Inflammatory macrophage treated with lipopolysaccharide for 4 hours (primary cell): ENCODE measurements at places on chromosomes 1 and 21.

- no peak for DNase-seq
Observed at GRCh38 chr1:66729119-66729518, 23.1 kb upstream of the DYNLT5 start.

DNA sequence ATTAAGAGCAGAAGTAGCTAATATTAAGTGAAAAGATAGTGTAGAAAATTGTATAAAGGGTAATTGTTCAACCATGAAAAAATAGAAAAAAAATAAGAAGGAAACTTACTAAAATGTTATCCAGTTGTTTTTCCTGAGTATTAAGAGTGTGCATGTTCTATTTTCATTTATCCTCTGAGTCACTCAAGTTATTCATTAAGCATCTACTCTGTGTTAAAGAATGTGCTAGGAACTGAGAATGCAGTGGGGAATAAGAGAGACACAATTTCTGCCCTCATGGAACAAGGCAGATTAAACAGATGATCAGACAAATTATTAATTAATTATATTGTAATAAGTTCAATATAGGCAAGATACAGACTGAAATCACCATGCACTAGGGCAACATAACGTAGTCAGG, 10.8 kb upstream of the PIGK start:
- DNase-seq = no peak

DNA sequence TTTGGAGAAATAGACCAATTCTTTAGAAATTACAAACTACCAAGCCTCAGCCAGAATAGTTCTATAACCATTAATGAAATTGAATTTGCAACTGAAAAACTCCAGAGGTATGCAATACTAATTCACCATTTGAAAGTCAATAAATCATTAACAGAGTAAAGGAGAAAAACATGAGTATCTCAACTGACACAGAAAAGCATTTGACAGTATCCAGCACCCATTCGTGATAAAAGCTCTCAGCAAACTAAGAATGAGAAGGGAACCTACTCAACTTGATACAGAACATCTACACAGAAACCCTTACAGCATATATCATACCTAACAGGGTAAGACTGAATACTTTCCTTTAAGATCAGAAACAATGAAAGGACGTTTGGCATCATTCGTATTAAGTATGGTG, 54.3 kb downstream of the ST6GALNAC5 start:
- no peak for DNase-seq

DNA sequence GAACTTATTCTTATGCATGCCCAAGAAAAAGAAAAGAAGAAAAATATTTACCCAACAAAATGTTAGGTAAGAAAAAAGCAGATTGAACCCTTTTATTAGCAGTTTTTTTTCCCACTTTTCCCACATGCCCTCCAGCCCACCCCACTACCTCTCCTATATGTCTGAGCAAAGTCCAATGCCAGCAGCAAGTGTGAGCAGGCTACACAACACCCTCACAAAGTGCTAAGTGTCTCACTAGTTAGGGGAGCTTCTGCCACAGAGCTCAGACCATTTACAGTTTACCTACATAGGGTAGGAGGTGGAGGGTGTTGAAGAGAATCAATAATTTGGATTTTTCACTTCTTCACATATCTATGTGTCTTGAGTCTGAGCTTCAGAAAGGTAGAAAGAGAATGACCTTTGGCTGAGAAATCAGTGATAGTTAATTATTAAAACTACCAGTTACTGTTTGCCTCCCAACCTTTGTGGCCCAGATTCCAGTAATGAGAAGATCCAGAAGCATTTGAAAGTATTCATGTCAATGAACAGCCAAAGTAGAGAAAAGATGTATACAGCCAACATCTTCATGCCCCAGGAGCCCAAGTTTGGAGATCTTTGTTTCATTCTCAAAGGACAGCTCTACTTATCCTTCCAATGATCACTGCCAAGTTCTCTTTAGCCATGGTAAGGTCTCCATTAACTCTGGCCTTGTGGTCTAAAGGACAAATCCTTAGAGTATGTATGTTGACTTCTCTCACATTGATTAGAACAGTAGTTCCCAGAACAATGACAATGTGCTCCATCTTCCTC, 26.2 kb downstream of the OR10J5 start:
- no peak for DNase-seq

- DNase-seq = no peak
Observed at GRCh38 chr21:35641271-35642016, 418.9 kb downstream of the SETD4 start.

- DNase-seq = no peak
Observed at GRCh38 chr1:205601205-205601604, 30.6 kb downstream of the ELK4 start.

- peak; percentile 82 for DNase-seq
Observed at GRCh38 chr21:14567331-14568279, 21.5 kb upstream of the SAMSN1 start.

- no peak for DNase-seq
Observed at GRCh38 chr1:225914391-225914790, 9.7 kb downstream of the PYCR2 start.

- peak; percentile 50 for DNase-seq
Observed at GRCh38 chr1:151157067-151157531, 650 bp downstream of the TNFAIP8L2 start.

GRCh38 chr1:147492207-147492606, 49.1 kb upstream of the BCL9 start:
- DNase-seq = no peak

- peak; percentile 33 for DNase-seq
Observed at GRCh38 chr1:8987881-8988617, 38.2 kb downstream of the SLC2A7 start.

DNA sequence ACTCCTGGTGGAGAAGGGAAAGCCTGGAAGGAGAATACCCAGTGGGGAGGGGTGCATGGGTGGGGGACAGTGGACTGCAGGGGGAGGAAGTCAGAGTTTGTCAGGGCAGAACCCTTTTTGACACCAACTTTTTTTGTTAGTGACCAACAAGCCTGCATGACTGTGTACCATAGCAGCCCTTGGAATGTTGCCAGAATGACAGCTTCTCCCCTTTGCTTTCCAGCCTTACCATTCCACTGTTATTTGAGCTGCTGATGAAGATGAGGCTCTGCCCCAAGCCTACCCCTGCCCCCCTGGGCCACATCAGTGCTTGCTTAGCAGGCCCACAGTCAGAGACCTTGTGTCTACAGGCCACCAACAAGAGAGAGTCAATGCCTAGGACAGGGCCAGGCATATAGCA, 341.2 kb downstream of the HHAT start:
- DNase-seq = no peak

- no peak for DNase-seq
Observed at GRCh38 chr1:198880397-198880796, 241.6 kb downstream of the PTPRC start.

DNA sequence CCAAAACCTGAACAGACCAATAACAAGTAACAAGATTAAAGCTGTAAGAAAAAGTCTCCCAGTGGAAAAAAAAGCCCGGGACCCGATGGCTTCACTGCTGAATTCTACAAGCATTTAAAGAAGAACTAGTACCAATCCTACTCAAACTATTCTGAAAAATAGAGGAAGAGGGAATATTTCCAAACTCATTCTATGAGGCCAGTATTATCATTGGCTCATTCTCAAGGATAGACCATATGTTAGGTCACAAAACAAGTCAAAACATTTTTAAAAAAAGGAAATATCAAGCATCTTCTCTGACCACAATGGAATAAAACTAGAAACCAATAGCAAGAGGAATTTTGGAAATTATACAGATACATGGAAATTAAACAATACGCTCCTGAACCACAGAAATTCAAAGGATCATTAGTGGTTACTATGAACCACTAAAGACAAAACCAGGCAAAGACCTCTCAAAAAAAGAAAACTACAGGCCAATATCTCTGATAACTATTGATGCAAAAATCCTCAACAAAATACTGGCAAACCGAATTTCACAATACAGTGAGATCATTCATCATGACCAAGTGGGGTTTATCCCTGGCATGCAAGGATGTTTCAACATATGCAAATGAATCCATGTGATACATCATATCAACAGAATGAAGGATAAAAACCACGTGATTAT, 13.9 kb upstream of the IL20 start:
- peak; percentile 93 for DNase-seq

DNA sequence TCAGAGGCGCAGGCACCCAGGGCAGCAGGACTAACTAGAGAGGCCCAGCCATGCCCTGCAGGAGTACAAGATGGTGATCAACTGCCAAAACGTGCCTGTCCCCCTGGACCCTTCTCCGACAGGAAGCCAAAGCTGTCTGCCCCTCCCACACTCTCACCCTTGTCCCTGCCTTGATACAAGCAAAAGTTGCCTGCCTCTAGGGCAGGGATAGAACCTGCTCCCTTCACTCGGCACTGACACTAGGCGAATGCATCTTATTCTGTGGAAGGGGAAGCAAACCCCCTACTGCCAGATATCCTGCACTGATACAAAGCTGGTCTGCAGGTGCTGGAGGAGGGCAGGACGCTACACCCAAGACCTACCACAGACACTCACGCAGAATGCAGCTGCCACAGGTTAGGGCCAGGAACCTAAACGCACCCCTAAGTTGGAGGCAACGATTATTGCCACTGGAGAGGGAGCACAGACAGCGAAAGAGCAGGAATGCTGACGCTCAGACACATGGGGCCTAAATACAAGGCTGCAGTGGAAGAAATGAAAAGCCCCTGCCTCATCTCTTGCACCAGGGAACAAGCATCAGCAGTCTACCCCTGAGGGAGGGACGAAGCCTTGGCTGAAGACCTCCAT, 3.7 kb downstream of the TARBP1 start:
- DNase-seq = no peak

DNA sequence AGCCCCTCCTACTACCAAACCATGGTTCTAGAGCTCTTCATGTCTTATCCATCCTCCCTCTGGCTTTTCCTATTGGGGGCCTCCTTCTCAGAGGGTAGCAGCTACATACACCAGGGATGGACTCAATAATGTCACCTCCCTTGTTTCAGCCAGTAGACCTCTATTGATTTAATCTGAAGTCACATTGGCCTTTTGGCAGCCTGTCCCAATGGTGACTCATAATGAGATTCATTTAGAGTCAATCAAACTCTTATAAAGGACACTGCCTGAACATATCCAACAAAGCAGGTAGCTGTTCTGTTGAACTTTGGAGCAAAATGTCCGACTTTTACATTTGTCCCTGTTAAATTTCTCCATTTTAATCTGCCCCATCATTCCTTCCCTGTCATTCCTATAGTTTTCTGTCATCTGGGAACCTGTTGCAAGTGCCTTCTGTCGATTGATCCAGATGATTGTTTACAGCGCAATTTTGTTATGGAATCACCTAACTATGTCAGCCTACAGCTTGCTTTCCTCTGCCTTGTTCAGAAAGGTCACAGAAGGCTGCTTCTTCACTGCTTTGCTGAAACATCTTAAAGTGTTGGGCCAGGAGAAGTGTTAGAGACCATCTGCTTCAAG, 105.9 kb downstream of the ETS2 start:
- DNase-seq = no peak

GRCh38 chr1:160489513-160490261, 33.4 kb downstream of the SLAMF6 start:
- peak; percentile 45 for DNase-seq

DNA sequence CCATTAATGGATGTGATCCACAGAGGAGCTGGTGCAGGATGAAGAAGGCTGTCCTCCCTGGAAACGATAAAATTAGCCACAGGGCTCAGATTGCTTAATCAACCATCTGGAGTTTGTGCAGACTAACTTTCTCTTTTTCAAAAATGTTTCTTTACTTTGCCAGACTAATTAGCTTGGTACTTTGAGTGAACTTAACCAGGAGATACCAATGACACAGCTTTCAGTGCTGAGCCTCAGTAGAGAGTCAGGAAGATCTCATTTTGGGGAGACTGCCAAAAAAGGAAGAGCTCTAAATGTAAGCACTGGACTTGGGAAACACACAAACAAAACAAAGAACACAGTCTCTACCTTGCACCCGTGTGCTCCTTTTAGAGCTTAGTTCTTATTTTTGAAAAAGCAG, 248.1 kb upstream of the DEPDC1 start:
- DNase-seq = no peak

- DNase-seq = no peak
Observed at GRCh38 chr1:110671361-110671760, 3.4 kb downstream of the KCNA3 start.

DNA sequence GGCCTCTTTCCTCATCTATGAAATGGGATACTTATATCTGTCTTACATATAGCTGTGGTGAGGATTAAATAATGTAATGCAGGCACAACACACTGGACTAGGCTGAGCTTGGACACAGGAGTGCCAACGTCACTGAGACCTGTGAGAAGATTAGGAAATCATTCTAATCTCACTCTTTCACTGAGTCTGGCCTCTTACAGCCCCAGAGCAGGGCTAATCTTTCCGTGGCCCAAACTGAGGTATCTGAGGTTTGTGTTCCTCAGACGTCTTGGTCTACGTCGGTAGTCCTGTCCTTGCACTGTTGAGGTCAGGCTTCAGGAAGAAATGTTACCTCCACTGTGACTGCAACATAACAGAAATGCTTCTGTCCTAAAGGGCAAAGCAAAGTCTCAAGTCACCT, 22.6 kb upstream of the A3GALT2 start:
- no peak for DNase-seq

- DNase-seq = no peak
Observed at GRCh38 chr1:56933161-56933560, 32.7 kb downstream of the C8B start.

- no peak for DNase-seq
Observed at GRCh38 chr1:201503397-201504176, 3.3 kb downstream of the CSRP1 start.

DNA sequence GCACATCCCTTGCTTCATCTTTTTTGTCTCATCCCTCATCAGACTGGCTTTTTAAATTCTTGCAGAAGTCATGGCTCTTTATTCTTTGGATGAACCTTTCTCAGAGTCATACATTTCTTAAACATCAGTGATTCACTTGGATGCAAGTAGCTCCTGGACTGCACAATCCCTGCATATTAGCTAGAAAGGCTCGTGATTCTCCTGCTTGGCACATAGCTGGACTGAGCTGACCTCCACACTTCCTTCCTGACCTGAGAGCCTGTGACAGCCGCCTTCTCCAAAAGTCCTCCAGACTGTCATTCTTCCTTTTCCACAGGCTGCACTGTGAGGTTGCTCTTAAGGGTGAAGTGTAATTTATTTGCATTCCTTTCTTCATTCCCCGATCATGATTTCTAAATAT, 109.4 kb downstream of the RGL1 start:
- peak; percentile 88 for DNase-seq

- DNase-seq = no peak
Observed at GRCh38 chr1:44759077-44759476, 16.3 kb upstream of the RPS8 start.

GRCh38 chr1:41423511-41424191, 60.8 kb downstream of the EDN2 start:
- DNase-seq = no peak
